Heart right ventricle (tissue), 16 donors: ENCODE measurements at places on chromosomes 12 and 14. TPM values are rescaled to one million over a fixed set of nuclear protein-coding genes. Genes with fewer than 3 reads are reported as not detected.

GRCh38 chr14:80618751-80619329, 322.7 kb downstream of the CEP128 start:
- no peak for DNase-seq

DNA sequence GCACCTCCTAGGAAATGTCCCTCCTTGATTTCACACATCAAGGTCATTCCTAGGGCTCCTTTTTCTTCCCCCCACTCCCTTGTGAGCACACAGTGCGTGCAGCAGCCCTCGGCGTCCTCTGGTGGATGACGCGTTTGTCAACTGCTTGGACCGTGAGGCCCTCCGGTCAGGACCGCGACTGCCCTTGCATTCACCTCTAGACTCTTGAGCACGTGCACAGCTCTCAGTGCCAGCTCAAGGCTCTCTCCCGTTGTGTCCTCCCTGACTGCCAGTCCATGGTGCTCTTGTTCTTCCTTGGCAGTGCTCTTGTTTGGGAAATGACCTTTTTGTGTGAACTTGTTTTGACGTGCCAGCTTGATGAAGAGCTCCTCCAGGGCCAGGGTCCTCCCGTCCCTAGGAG, 67.9 kb downstream of the TSPAN9 start:
- peak; percentile 74 for DNase-seq

DNA sequence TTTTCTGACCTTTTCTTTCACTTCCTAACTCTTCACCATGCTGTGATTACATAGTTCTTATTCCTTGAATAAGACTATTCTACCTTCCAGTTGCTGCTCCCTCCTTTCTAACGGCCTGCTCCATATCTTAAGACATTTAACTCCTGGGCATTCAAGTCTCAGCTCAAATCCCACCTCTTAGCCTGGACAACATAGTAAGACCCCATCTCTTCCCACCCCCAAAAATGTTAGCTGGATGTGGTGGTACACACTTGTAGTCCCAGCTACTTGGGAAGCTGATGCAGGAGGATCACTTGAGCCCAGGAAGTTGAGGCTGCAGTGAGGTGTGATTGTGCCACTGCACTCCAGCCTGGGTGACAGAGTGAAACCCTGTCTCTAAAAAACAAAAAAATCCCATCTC, 10.9 kb downstream of the ERG28 start:
- DNase-seq = no peak

GRCh38 chr12:125131958-125132357, 66.7 kb downstream of the AACS start:
- no peak for DNase-seq

- no peak for DNase-seq
Measured at GRCh38 chr12:46933947-46934346, 108.2 kb upstream of the SLC38A4 start.

DNA sequence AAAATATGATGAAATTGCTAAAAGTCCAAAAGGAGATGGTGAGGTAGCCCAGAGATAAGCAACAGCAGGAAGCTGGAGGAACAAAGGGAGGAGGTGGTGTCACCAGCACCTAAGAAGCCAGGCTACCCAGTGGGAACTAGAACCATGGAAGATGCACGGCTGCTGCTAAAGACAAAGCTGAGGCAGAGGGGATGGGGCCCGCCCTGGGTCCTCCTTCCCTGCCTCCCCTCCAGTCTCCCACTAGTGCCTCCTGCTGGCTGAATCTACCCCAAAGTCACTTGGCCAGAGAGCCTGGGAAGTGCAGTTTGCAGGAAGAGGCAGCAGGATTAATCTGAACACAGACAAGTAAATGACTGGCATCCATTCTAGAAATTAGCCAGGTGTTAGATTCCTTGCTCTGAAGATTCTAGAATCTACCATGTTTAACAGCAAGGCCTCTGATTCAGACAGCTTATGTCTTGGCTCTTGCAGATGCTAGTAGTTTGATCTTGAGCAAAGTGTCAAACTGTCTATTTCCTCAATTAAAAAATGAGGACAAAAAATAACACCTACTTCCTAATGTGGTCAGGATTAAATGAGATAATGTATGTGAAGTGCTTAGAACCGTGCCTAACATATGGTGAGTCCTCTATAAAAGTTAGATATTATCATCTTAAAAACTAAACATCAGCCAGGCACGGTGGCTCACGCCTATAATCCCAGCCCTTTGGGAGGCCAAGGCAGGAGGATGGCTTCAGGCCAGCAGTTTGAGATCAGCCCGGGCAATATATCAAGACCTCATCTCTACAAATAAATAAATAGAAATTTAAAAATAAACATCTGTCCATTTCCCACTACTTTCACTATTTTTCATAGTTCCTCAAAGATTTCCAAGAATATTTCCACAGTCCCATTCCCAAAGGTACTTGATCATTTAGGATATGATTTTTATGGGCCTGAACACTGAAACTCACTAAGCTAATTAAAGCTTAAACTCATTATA, 5.8 kb upstream of the LRP10 start:
- no peak for DNase-seq

GRCh38 chr12:12327802-12328201, 22.2 kb downstream of the MANSC1 start:
- no peak for DNase-seq

DNA sequence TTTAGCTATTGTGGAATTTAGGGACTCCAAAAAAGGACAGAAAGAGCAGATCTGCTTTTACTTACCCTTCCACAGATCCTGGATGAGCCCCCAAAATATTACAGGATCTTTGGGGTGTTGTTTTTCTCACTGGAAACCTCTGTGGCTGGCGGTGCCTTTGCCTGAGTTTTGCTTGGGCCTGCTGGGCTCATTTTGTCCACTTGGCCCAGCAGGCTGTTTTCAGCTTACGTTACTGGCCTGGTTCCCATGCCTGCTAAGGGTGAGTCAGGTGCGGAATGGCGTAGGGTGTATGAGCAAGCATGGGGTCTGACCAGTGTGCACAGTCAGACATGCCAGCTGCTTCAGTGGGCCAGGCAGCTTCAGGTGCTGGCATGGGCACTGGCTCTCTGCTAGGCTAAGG, 45.8 kb downstream of the HSD17B6 start:
- DNase-seq = no peak

DNA sequence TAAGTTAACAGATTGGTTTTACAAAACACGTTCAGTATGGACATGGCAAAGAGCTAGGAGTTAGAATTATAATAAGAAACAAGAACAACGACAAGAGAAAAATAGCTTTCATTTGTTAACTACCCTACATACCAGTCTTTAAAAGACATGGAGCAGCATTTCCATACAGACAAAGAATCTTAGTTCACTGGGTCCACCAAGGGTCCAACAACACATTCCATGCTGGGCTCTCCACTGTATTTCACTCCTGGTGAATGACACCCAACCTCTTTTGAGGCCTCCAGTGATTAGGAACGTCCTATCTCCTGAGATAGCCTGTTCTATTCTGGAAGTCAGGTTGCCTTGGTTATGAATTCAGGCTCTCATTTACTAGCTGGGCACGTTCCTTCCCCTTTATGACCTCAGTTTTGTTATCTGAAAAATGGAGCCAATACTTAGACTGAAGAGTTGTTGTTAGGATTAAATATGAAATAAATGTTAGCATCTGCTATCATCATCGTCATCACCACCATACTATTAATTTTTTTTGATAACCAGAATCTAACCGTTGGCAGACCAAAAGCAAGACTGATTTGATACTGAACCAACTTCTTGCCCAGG, 37.7 kb downstream of the C12orf75 start:
- no peak for DNase-seq

GRCh38 chr14:48275301-48275700, 599.9 kb upstream of the MDGA2 start:
- DNase-seq = no peak

- DNase-seq = no peak
Measured at GRCh38 chr14:52269982-52270381, 2.5 kb downstream of the PTGDR start.

DNA sequence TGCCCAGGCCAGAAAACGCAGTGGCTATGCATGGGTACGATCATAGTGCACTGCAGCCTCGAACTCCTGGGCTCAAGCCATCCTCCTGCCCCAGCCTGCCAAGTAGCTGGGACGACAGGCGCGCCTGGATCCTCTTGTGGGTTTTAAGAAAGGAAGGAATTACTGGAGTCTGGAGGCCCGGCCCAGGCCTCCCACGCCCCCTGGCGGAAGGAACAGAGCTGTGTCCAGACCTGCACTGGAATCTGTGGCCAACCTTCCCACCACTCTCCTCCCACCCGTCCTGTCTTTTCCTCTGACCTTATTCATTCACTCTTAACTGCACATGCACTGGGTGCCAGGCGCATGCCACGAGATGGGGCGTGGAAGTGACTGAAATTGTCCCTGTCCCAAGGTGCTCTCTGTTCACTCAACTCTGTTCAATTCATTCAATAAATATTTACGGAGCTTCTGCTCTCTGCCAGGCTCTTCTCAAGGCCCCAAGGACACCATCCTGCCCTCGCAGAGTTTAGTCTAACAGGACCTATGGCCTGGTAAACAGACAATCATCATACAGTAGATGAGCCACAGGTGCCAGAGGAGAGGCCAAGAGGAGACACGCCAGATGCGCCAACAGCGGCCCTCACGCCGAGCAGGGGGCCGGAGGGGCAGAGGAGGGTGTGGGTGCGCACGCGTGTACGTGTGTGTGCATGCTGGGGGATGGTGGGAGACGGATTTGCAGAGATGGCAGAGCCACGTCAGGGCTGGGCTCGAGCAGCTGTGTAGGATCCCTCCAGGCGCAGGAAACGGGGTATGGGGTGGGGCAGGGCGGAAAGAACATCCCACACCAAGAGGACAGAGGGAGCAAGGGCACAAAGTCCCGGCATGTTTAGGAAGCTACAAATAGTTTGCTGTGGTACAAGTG, 13.7 kb upstream of the TMEM106C start:
- peak; percentile 79 for DNase-seq

GRCh38 chr14:32683679-32684078, 255.0 kb upstream of the NPAS3 start:
- DNase-seq = no peak

DNA sequence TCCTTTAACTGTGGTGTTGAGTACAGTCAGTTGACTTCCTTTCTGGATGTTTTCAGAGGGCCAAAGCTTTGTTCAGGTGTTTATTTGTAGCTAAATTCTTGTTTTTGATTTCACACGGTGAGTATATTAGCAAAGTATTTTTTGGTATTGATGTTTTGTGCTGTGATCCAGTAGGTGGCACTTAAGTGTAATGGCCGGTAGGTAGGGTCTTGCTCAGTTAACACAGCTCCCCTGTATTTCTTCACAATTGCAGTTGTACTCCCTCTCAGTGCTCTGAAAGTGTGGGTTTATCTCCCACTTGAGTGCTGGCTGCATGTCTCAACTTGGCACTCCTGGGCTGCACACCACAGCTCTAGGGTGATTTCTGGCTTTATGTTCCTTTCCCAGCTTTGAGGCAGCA, 339.5 kb downstream of the AEBP2 start:
- DNase-seq = no peak

DNA sequence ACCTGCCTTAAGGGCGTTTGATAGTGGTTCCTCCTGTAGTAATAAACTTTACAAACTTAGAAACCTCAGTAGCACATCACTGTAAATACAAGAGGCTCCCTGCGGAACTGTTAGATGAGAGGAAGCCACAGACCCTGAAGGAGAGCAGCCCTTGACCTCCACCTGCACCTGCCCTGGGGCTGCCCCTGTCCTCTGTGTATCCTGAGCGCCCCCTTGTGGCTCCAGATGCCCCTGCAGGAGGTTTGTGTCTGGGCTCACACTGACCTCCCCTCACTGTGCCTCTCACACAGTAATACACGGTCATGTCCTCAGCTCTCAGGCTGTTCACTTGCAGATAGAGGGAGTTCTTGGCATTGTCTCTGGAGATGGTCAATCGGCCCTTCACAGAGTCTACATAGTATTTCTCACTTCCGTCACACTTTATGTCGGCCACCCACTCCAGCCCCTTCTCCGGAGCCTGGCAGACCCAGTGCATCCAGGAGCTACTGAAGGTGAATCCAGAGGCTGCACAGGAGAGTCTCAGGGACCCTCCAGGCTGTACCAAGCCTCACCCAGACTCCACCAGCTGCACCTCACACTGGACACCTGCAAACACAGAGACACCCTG, 1059.8 kb downstream of the TMEM121 start:
- no peak for DNase-seq

DNA sequence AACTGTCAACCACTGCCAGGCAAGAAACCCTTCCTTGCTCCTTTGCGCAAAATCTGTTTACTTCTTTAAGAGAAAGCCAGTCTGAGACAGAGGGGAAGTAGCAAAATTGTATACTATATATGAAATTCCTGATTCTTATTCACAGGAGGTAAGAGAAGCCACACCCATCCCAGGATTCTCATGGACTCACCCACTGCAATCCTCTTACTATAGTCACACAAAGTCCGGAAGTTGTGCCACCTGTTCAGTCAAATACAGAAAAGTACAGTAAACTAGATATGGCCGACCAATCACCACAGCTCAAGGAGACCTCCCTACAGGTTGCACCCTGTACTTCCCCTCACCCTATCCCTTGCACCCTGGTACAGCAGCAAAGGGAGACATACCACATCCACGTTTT, 2.9 kb downstream of the PRMT5 start:
- no peak for DNase-seq

DNA sequence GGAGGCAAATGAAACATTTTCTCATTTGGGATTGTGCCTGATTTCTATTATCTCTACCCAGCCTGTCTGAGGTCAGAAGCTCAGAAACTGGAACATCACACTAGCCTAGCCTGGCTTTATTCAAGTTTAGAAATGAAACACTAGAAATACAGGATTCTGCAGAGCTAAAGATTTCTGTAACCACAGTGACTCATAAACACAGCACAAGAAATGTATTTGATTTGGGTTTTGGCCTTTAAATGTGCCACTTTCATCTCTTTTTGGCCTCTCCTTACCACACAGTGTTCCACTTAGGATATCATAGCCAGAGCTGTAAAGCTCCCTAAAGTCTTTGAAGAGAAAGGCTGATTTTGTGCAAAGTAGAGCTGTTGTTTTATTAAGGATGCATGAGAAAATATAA, 307.5 kb downstream of the EMP1 start:
- no peak for DNase-seq

- DNase-seq = no peak
Measured at GRCh38 chr12:54997929-54998522, 13.5 kb upstream of the TESPA1 start.

DNA sequence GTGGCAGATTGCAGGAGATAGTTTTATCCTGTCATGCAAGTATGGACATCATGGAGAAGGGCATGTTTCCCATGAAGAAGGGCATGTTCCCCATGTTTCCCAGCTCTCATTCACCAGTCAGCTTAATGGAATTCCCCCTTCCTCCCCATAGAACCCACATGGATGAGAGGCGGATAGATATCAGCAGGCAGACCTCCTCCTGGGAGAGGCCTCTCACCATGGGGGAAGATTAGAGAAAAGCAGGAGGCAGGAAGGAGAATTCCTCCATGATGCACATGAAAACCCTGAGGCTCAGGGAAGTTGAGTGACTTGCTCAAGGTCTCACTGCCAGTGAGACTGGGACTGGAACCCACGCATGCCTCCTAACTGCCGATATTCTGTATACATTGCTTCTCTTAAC, 92.9 kb upstream of the FOXN3 start:
- no peak for DNase-seq

DNA sequence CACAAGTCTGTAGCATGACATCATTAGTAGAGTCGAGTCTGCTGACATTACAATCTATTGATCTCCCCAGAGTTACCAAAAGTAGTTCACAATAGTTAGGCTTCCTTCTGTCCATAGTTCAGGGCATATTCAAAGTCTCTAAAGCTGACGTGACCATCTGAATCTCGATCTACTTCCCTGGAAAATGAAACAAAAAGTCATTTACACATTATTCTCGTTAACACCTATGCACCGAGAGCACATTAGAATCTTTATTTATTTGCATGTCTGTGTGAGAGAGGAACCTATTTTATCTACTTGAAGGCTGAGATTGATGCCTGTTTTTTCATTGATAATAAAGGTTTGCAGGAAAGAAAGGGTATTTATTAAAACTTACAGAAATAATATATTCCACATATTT, 157.4 kb downstream of the EFCAB11 start:
- DNase-seq = no peak

SLC5A8 gene
- polyA plus RNA-seq = not detected
